ENCODE measurements at places on chromosomes 3 and 15.

GRCh38 chr15:93017526-93017925 is 71.5 kb downstream of the RGMA start:
- DNase-seq = no peak

- DNase-seq = no peak
Measured at GRCh38 chr3:172170841-172171240, 131.5 kb downstream of the FNDC3B start.

DNA sequence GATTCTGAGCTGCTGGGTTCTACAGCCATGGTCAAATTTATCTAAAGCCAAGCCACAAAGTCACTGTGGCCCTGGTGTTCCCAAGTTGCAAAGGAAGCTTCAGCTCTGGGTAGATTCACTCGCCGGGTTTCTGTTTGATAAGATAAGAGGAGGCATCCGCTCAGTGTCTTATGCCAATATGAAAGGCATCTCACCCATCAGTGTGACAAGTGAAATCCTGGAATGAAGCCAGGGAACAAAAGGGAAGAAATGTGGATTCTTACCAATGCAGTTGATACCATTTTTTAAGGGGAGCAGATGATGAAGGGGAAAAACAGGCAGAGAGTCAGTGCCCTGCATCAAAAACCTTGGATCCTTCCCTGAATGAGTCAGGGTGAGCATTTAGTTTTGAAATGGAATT is 2.8 kb upstream of the CPNE4 start:
- DNase-seq = no peak

GRCh38 chr3:194496217-194496919 is 9.6 kb upstream of the ATP13A3 start:
- DNase-seq = no peak

DNA sequence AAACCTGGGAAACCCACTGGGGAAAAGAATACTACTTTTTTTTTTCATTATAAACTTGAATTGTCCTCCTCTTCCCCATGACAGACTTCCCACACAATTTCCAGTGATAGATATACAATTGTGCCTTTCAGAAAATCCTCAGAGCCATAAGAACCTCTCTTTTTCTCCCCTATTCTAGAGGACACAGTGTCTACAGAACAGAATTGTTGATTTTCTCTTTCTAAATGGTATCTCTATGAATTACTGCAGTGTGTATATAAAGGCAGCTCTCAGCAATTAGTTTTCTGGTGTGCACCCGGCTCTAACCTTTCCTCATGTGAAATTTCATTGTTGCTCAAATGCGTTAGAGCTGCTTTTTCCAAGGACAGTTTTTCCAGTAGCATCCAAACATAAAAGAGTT is 430.1 kb downstream of the TUSC7 start:
- no peak for DNase-seq

DNA sequence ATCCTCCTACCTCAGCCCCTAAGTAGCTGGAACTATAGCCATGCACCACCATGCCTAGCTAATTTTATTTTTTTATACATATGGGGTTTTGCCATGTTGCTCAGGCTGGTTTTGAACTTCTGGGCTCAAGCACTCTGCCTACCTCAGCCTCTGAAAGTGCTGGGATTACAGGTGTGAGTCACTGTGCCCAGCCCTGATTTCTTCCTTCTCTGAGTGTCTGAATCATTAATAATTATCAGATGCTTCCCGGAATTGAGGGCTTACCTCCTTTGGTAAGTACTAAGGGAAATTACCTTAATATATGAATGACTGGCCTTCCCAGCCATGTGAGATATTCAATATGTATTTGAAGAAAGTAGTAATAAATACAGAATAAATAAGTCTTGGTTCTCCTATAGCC is 7.2 kb downstream of the CLPX start:
- no peak for DNase-seq

DNA sequence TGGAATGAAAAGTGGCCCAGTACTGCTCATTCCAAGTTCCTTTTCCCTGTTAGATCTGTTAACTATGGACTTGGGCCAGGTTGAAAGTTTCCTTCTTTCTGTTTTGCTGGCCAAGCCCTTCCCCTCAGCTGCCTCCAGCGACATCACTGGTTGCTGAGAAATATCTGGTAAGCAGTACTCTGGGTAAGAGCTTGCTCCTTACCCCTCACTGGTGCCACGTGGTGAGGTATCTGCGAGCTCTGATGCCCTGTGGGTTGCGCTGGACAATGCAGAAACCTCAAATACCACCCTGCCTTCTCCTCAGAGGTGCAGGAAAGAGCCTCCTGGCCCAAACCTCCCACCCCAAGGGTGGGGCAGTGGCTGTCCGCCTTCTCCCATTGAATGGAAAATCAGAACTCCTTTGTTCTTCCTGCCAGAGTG is 42.9 kb upstream of the APH1B start:
- no peak for DNase-seq

- no peak for DNase-seq
Measured at GRCh38 chr3:71528816-71529215, 54.7 kb downstream of the FOXP1 start.

- DNase-seq = no peak
Measured at GRCh38 chr3:156867174-156867573, 41.0 kb downstream of the LEKR1 start.

DNA sequence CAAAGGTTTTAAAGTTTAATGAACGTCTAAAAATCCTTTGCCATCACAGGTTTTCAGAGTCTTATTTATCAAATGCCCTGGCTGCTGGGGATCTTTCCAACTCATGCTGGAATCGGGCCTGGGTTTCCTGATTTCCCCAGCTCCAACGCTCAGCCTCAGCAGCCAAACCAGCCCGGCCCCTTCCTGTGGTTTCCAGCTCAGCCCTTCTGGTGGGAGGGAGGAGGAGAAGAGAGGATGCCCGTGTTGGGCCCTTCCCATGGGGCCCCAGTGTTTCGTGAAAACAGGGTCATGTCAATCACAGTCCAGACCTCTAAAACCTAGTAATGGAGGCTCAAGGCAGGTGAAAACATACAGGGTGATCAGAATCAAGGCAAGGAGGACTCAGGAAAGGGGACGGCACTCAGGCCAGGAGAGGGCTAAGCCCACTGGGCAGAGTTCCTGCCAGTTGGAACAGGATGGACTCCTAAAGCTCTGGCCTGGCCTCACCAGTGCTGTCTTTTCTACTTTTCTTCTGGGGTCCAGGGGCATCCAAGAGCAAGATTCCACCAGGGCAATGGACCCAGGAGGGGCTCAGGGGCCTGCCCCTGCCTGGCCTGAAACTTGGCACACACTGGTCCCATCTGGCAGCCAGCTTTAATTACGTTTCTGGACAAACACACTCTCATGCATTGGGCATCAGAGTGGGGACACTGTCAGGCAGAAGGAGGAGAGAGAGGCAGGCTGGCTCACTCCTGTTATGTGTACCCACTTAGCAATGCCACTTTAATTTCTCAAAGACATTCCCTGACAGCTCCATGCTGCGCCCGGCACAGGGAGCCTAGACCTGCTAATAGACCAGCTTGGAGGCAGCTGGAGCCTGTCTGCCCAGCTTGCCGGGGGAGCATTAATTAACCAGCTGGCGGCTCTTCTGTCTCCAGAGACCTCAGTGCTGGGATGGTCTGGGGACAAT is 194.6 kb downstream of the FAM43A start:
- DNase-seq = peak; percentile 90

GRCh38 chr15:31065824-31066223 is 35.7 kb downstream of the TRPM1 start:
- DNase-seq = no peak

DNA sequence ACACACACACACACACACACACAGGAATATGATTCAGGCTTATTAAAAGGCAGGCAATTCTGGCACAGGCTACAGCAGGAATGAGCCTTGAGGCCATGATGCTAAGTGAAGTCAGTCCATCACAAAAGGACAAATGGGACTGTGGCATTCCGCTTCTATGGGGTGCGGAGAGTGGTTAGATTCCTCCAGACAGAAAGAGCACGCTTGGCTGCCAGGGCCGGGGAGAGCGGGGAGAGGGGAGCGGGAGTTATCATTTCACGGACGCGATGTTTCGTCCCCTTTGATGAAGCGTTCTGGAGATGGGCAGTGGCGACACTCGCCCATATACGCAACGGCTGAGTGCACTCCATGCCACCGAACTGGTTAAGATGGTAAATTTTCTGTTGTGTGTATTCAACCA is 58.5 kb upstream of the FAM174B start:
- no peak for DNase-seq

DNA sequence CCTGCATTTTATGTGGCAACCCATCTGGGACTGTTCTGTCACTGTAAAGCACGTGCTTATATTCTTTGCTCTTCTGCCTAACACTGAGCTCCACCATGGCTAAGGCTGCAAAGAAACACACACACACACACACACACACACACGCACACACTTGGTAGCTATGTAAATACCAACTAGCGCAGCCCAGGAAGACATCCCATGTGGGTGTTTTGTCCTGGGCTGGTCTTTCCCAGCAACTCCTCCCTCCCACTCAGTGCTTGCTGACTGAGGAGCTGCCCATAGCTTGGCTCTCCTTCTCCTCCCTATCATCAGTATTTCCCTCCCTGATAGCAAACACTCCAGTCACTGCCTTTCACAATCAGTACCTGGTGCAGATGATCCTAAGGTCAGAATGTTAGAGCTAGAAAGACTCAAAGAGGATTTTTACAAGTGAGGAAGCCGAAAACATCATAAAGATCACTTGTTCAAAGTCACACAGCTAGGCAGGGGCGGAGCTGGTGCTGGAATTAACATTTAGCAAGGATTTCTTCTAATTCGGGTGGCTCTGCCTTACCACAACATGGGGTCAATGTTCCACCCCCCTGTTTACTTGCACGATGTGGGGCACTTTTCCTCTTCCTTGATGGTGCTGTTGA is 377.1 kb upstream of the TBL1XR1 start:
- DNase-seq = no peak

All from posterior vena cava (tissue), 2 donors.